Sciatic nerve (tissue), 2 donors: ENCODE measurements at places on chromosomes 3 and 15. TPM values are rescaled to one million over a fixed set of nuclear protein-coding genes. Genes with fewer than 3 reads are reported as not detected.

- DNase-seq, result no peak
Measured at GRCh38 chr15:92656089-92656488, 514 bp upstream of the FAM174B start.

- peak; percentile 85 for DNase-seq
Measured at GRCh38 chr3:49903451-49904424, at the start of gene MST1R. Gene MST1R, minus strand, starts transcription at chr3:49903873. Its CDS starts 264 bp downstream, at chr3:49903609.

DNA sequence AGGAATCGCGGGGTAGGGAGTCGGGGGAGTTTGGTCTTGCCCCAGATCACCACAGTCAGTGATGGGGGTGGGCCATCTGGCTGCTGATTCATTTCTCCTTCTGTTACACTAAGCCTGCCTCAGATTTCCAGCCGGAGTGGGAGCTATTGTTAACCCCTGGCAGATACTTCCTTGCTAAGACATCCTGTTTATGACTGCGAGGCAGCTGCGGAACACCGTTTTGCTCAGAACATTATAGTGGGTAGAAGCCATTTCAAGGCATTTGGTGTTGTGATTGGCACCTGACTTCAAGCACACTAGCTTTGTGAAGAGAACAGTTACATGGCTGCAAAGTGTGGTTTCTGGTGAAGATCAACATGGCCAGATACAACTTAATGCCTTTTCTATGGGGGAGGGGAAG is 73.8 kb downstream of the FLNB start:
- no peak for DNase-seq

DNA sequence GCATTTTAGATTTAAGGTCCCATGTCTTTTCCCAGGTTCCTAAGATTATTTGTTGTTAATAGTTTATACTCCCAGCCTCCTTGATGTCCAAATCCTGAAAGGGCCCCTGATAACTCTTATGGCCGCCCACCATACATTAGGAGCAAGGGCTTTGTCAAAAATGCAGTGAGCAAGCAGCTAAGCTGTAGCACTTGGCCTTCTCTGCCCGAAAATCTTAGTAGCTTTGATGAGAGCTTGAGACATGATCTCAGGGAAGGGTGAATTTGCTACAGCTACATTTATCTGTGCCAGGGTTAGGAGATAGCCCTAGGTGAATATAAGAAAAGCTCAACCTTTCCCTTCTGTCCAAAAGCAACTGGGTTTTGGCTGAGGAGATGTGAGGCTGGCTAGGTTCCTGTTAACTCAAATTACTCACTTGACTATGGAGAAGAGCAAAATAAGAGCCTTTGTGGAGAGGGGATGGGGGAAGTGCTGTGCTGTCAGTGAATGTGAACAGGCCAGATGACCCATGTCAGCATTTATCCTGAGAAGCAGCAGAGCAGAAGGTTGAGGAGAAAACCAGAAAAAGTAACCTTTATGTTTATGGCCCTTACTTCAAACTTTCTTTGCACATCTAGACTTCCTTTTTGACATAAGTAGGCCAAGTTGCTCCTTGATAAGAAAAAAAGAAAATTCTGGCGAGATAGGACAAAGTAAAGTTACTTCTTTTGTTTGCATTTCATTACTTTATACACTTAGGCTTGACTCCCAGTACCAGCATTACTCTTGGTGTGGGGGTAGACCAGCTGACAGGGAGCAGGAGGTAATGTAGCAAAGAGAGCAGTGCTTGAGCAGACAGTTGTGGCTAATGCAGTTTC is 21.1 kb downstream of the MAPK6 start:
- no peak for DNase-seq

- no peak for DNase-seq
Measured at GRCh38 chr15:65558336-65558735, 28.1 kb downstream of the HACD3 start.

DNA sequence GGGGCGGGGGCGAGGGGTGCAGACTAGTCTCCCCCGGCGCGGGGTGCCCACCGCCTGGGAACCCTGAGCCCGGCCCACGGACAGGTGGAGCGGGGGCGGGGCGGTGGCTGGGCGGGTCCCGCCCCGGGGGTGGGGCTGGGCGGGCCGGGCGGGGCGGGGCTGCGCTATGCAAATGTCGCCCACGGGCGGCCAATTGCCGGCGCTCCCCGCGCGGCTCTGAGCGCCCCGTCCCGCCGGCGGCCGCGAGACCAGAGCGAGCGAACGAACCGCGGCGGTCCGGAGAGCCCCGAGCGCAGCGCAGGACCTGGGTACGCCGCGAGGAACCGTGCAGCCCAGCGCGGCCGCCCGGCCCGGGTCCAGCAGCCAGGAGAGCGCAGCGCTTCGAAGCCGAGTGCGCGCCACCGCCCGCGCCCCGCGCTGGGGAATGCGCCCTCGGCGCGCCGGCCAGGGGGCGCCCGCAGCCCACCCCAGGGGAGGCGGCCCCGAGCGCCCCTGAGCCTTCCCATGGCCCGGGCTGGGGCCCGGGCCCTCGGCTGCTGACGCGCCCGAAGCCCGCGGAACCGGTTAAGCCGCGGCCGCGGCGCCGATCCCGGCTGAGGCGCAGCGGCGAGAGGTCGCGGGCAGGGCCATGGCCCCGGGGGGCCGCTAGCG is at the start of gene SEMA3F:
Gene SEMA3F (plus strand): TSS at position 485 of the 651 bp plus-strand sequence. CDS start 4,299 bp downstream, outside the sequence.
- DNase-seq, result no peak

GRCh38 chr15:91541286-91541685 is 312.2 kb upstream of the SLCO3A1 start:
- no peak for DNase-seq

DNA sequence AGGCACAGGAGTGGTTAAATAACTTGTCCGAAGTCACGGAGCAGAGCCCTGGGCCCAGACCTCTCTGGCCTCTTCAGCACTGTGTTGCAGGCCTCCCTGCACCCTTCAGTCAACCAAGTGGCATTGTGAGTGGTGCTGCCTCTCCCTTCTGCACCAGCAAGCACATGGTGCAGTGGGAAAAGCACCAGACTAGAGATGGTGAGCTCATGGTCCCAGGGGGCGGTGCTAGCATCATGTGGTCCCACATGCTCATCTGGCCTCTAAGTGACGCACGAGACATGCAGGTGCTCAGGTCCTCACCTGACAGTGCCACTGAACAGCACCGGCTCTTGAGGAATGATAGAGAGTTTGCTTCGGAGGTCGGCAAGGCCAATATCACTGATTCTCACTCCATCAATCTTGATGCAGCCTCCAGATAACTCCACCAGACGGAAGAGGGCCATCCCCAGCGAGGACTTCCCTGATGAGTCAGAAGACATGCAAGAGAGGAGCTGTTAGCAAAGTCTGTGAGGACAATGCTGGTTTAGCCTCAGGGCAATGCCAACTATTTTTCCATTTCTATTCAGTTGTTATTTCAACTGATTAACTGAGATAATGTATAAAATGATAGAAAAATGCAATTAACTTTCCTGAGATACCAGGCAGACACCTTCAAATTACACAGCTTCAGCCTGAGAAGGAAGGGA is 53.1 kb upstream of the PARL start:
- DNase-seq, result no peak

- DNase-seq, result no peak
Measured at GRCh38 chr15:42035435-42035761, 14.6 kb upstream of the PLA2G4E start.

The SAMMSON gene
- 3.4 TPM for total RNA-seq

The WWTR1 gene
- total RNA-seq, result 143 TPM

DNA sequence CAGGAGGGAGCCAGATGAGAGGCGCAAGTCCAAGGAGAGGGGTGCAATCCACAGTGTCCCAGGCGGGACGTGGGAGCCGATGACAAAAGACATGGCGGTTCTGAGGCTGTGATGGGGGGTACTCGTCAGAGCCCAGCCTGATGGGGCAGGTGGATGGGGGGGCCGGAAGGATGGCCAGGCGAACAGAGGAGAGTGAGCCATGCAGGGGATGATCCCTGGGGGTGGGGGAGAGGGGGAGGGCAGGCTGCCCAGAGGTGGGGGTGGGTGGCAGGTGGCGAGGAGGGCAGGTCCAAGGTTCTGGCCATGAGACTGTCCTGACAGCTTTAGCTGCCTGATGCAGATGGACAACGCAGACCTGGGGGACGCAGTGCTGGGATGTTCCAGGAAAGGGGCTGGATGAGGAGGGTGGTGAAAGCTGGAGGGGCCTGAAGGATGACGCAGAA is 8.9 kb upstream of the CSPG4 start:
- no peak for DNase-seq

DNA sequence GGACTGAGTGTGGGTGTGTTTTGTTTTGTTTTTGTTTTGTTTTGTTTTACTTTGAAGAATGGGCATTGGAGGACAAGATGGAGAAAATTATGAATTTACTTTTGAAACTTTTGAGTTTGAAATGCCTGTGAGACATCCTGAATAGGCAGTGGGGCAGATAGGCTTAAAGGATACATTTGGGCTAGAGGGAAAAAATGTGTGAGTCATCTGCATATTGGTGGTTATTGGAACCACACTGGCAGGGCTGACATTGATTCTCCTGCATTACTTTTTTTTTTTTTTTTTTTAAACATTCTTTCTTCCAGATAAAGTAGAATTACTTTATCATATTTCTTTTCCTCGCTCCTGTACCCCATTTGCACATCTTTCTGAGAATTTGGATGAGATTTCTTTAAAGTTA is 56.1 kb downstream of the CALML4 start:
- no peak for DNase-seq

GRCh38 chr3:174937478-174937877 is 78.3 kb downstream of the NAALADL2 start:
- no peak for DNase-seq

The SPINK8 gene
- not detected for total RNA-seq

- DNase-seq, result no peak
Measured at GRCh38 chr3:64321747-64322146, 96.5 kb upstream of the PRICKLE2 start.

The MAP2K1 gene
- total RNA-seq, result 37.2 TPM

DNA sequence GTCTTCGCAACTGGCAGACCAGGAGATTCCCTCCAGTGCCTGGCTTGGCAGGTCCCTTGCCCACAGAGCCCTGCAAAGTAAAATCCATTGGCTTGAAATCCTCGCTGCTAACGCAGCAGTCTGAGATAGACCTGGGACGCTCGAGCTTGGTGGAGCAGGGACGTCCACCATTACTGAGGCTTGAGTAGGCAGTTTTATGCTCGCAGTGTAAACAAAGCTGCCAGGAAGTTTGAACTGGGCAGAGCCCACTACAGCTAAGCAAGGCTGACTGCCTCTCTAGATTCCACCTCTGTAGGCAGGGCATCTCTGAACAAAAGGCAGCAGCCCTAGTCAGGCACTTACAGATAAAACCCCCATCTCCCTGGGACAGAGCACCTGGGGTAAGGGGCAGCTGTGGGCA is 205.0 kb upstream of the MME start:
- DNase-seq, result no peak

DNA sequence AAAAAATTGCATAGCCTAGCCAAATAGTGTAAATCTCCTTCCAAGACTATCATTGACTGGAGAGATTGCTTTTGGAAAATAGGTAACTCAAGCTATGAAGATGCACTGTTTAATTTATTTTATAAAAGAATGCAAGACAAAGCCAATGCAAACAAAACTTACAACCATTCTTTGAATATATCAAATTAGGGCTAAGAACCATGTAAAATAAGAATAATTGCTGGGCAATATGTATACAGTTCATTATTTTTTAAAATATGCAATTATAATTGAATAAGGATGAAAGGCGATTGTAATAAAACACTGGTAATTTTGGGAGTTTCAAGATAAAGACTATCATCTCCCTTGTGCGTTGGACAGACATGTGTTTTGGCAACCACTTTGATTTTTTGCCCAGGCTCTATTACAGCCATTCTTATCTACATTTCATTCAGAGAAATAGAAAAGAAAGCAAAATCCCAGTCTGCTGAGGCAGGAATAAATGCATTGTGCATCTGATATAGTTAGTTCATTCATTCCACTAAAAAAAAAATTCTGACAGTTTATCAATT is 242.3 kb upstream of the ROBO1 start:
- DNase-seq, result no peak

DNA sequence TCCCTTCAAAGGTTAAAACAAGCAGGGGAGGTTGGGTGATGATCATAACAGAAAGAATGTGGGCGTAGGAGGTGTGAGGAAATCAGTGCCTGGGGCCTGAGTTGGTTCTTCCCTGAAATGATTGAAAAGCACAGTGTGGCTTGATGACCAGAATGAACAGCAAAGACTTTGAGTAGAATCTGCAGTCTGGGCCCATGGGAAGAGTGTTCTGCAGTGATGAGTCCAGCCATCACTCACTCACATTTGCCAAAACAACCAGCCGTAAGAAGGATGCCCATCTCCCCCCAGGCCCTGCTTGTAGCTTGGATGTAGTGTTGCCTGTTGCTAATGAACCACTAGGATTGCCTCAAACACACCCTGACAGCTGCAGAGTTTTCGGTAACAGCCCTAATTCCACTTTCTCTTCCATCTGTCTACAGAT is 67.9 kb downstream of the VGLL3 start:
- no peak for DNase-seq

DNA sequence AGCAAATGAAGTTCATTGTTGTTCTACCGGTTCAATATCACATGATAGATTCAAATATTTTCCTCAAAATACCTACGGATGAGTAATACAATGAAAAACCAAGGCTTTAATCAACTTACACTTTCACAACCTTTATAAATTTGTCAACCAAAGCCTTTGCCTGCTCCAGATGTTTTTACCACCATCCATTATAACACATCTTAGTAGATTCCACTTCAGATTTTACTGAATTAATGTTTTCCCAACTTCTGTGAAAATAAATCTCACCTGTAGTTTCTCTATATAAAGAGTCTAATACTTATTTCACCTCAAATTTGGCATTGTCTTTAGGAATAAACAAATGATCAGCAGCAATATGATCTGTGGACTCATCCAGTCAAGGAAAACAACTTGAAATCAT is 131.1 kb downstream of the ZNF280D start:
- no peak for DNase-seq

GRCh38 chr3:142027300-142027699 is 122.0 kb downstream of the TFDP2 start:
- no peak for DNase-seq
